ENCODE measurements at places on chromosomes 11 and 22. TPM values are rescaled to one million over a fixed set of nuclear protein-coding genes. Genes with fewer than 3 reads are reported as not detected.

TIMP3 gene
- 10.5 TPM for total RNA-seq

P2RY6 gene
- total RNA-seq = 0.09 TPM

NFAM1 gene
- total RNA-seq = not detected

C1QTNF6 gene
- total RNA-seq = 5.2 TPM

LRRC10B gene
- total RNA-seq = not detected

PHOX2A gene
- total RNA-seq = not detected

OR8G5 gene
- not detected for total RNA-seq

CLDN5 gene
- 857 TPM for total RNA-seq

VWCE gene
- 4.1 TPM for total RNA-seq

RCOR2 gene
- 0.36 TPM for total RNA-seq

SPTBN2 gene
- total RNA-seq = 21.5 TPM

CENATAC gene
- total RNA-seq = 20.2 TPM

SOX10 gene
- total RNA-seq = not detected

RPLP2 gene
- total RNA-seq = 358 TPM

TIGD3 gene
- total RNA-seq = 0.27 TPM

TMEM134 gene
- total RNA-seq = 22.0 TPM

KCNJ11 gene
- 0.18 TPM for total RNA-seq

ST14 gene
- total RNA-seq = not detected

TYR gene
- not detected for total RNA-seq

PPARA gene
- 5.4 TPM for total RNA-seq
